ENCODE measurements at places on chromosomes 16 and 17.

DNA sequence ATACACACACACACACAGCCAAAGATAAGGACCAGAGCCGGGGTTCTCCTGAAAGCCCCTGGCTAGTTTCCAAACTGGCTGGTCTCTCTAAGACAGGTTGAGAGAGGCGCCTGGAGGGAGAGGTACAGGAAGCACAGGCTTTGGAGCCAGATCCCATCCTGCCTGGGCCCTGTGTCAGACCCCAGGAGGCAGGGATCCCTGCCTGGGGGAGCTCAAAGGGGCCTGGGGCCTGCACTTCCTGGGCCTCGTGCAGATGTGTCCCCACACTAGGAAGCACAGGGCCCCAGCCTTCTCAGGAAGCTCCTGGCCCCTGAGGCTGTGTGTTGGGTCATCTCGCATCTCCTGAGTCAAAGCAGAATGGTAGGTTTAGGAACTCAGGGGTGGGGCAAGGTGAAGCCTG lies 16.0 kb downstream of the SLC5A10 start:
- no peak for DNase-seq

DNA sequence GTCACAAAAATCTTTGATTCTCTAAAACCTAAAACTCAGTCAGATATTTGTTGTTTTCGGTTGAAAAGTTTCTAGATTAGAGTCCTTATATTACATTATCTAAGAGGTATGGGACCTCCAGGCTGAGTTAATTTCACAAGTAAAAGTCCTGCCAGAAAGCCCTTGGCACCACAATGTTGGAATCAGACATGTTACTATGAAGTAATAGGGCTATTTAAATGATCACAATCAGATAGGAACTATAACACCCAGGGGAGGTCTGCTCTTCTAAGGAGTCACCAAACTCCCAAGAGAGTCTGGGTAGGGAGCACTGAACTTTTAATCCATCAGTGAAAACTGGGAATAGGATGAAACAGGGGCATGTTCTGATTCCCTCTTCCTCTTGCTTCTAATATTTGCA lies 54.2 kb downstream of the WIPI1 start:
- DNase-seq = no peak

DNA sequence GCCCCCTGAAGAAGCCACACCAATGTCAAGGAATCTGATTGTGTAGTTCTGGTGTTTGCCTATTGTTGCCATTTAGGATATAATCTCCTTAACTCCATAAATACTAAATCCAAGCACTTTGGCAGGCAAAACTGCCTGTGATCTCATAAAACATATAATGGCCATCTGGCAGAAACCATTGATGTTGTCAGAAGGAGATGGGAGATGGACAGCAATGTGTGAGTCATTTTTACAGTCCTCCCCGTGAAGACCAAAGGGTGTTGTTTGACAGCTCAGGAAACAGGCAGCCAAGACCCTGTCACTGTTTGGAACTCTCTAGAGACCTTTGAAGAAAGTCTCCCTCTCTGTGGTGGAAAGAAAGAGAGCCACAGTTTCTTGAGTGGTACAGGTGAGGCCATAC lies 454.1 kb downstream of the HS3ST3B1 start:
- no peak for DNase-seq

GRCh38 chr16:4882633-4883285 lies 35.5 kb downstream of the UBN1 start:
- no peak for DNase-seq

DNA sequence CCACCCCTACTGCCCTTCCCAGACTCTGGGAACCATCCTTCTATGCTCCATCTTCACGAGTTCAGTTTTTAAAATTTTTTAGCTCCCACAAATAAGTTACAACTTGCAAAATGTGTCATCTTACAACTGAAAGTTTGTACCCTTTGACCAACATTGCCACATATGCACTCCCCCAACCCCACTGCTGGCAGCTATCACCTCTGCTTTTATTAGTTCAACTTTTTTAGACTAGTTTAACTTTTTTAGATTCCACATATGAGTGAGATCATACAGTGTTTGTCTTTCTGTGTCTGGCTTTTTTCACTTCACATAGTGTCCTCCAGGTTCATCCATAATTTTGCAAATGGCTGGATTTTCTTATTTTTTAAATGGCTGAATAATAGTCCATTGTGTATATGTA lies 7.7 kb downstream of the GPT2 start:
- no peak for DNase-seq

- no peak for DNase-seq
Measured at GRCh38 chr17:11140043-11140442, 101.0 kb upstream of the SHISA6 start.

All from NCI-H1694 treated with DMSO at 0.1 percent for 48 hours (cell line).